ENCODE measurements at places on chromosomes 16 and 17.

GRCh38 chr16:20303012-20303411, 24.3 kb downstream of the GP2 start:
- no peak for DNase-seq

- DNase-seq = no peak
Measured at GRCh38 chr16:12421688-12422087, 382.0 kb downstream of the CPPED1 start.

DNA sequence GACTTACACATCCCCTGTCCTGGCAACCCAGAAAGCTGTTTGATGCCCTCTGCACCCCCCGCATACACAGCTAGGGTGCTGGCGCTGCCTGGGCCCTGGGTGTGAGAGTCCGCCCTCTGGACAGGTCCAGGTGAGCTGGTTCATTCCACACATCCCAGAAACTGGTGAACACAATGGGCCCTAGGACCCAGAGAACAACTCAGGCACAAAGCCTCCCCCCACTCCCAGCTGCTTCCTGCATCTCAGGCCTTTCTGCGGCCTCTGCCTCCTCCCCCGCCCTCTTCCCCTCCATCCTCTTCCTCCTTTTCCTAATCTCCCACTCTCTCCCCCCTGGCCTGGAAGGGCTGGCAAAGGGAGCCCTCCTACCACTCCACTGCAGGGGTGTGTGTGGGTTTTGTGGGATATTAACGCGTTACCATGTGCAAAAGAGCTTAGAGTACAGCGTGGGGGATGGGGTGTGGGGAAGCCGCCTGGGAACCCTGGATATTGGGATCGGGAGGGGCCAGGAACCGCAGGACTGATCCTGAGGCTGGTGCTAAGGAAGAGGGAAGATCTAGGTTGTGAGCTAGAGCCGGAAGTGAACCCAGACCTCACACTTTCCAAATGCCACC, 1.6 kb upstream of the PPP1R9B start:
- peak; percentile 68 for DNase-seq

- no peak for DNase-seq
Measured at GRCh38 chr17:48645639-48646182, 19.6 kb upstream of the HOXB9 start.

DNA sequence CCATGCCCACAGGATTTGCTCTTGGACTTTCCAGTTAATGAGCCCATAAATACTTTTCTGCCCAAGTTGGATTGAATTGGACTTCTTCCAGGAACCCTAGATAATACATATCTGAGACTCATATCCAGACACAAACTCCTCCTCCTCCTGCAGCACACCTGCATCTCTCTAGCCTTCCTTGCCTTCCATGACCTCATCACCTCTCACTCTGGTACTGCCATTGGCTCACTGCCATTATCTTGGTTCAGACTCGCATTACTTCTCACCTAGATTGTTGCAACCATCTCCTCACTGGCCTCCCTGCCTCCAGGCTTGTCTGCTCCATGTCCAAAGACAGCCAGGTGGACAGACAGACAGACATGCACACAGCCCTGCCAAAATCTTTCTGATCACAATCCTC, 4.8 kb upstream of the SYT17 start:
- no peak for DNase-seq

GRCh38 chr16:82514262-82514661, 112.5 kb upstream of the CDH13 start:
- no peak for DNase-seq

- no peak for DNase-seq
Measured at GRCh38 chr17:48735062-48735351, 6.5 kb upstream of the HOXB13 start.

GRCh38 chr17:45857977-45858708, 13.5 kb downstream of the SPPL2C start:
- peak; percentile 45 for DNase-seq

DNA sequence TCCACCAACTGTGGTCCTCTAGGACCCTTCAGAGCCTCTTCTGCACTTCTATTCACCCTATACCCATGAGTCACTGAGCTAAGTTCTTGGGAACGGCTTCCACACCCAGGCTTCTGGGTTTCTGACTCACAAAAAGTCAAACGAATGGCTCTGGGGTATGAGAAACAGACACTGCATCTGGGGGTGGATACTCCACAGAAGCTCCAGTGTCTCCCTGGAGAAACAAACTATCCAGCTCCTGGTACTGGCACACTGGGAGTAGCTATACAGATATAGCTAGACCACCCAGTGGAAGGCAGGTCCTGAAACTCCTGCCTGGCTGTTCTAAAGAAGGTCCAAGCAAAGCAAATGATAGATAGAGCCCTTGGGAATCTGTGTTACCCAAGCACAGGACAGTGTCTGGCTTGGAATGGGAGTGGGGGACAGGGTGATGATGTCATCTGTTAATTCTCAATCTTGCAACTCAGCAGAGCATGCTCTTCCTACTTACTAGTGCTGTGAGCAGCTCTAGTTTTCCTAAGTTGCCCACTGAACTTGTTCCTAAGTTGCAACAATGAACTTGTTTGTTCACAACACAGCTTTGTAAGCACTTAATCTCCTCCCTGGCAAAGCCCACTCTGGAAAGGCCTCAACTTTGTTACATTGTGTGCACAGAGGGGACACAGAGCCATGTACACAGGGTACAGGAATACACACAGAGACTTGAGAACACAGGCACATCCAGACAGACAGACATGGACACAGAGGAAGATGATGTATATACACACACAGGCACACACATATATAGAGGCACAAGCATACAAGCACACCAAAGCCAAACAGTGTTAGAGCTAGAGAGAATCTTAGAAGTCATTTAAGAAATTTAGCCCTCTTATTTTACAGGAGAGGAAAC, 6.7 kb downstream of the MMP28 start:
- DNase-seq = no peak

DNA sequence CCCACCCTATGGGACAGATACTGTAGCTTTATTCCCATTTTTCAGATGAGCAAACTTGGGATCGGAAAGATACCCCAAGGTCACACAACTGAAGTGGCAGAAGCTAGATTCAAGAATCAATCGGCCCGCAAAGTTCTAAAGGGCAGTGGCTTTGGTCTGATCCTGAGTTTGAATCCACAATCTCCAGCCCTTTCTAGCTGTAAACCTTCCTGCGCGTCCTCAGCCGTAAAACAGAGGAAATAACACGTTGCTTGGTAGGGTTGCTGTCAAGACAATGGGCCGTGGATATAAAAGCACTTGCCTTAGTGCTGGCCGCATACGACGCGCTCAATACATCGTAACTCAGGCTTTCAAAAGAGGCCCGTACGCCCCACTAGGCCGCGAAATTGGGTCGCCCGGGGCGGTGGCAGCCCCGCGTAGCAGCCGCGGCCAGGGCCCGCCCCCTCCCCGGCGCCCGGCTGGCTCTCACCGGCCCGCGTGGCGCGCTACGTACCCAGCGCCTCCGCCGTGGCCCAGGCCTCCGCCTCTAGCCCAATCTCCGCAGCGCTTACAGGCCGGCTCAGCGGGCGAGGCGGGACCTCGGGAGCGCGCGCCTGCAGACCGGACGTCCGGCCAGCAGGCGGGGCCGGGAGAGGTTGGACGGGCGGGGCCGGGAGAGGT, at the start of gene DCAKD:
DCAKD (minus strand) TSS at position 573 of the 660 bp plus-strand sequence. CDS start 16,747 bp downstream, outside the sequence.
- DNase-seq = peak; percentile 79

GRCh38 chr16:49755313-49755620, 100.6 kb downstream of the ZNF423 start:
- no peak for DNase-seq

- DNase-seq = peak; percentile 63
Measured at GRCh38 chr17:41734139-41734948, at the start of gene HAP1. TSS of gene HAP1 (minus strand) at chr17:41734643. CDS start at chr17:41734634, 9 bp downstream.

GRCh38 chr17:75384751-75385150, 20.7 kb downstream of the GRB2 start:
- DNase-seq = no peak
